ENCODE measurements at places on chromosomes 1 and 21.
A peak's percentile ranks its signal among the peaks of the same experiment; 100 is the strongest.

- DNase-seq: no peak
These were observed 21.7 kb downstream of the APP start for GRCh38 chr21:26148840-26149354.

DNA sequence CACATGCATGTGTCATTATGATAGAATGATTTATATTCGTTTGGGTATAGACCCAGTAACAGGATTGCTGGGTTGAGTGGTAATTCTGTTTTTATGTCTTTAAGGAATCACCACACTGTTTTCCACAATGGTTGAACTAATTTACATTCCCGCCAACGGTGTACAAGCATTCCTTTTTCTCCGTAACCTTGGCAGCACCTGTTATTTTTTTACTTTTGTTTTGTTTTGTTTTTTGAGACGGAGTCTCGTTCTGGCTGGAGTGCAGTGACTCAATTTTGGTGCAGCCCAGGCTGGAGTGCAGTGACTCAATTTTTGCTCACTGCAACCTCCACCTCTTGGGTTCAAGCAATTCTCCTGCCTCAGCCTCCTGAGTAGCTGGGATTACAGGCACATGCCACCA is 8.5 kb upstream of the S100B start:
- no peak for DNase-seq

DNA sequence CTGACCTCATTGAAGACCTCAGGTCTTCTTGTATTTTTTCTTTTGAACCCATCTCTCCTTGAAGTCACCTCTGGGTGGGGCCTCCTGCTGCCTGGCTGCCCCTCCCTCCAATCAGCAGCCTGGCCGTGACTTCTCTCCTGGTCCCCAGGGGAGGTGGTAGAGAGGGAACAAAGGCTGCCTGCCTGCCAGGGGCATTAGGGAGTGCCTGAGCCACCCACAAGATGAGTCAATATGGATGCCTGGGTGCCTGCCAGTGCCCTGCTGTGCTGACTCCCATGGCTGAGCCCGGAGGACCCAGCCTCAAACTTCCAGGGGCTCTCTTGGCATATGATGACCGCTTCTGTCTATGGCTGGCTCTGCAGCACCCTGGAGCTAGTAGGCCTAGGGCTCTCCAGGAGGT is 5.3 kb upstream of the CDCP2 start:
- DNase-seq: no peak

DNA sequence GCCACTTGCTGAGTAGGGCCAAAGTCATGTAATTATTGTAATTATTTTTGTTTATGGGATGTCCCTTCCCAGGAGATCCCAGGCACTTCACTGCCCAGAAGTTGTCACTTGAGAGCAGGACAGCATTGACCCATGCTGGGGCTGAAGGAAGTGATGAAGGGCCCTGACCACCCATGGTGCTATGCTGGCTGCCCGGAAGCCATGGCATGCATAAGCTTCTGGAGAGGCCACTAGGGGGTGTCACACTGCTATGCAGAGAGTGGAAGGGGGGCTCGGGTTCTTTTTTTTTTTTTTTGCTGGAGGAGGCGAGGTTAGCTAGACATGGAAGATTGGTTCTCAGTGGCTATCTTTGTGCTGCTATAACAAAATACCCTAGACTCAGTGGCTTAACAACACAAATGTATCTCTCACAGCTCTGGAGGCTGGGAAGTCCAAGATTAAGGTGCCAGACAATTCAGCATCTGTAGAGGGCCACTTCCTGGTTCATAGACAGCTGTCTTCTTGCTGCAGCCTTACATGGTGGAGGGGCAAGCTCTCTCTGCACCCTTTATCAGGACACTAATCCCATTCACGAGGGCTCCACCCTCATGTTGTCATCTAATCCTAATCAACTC is 84.9 kb downstream of the CNIH3 start:
- no peak for DNase-seq

- no peak for DNase-seq
These were observed 435.3 kb upstream of the USP24 start for GRCh38 chr1:55650444-55650843.

GRCh38 chr1:59375321-59376220 is 78.7 kb downstream of the FGGY start:
- DNase-seq: no peak

DNA sequence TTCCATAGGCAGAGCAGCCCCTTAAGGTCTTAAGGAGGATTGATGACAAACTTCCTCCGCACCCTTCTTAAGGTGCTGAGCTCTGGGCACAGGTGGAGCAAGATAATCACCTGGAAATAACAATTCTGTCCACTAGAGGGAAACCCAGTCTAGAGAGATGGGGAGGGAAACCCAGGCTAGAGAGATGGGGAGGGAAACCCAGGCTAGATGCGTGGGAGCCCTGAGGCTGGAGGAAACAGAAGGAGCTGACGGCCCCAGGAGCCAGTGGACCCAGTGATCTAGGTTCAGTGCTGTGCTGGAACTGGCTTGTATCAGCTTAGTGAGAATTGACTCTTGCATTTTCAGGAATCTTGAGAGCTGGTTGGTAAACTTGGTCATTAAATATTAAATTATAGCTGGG is 17.8 kb upstream of the MYCL start:
- peak; percentile 73 for DNase-seq

DNA sequence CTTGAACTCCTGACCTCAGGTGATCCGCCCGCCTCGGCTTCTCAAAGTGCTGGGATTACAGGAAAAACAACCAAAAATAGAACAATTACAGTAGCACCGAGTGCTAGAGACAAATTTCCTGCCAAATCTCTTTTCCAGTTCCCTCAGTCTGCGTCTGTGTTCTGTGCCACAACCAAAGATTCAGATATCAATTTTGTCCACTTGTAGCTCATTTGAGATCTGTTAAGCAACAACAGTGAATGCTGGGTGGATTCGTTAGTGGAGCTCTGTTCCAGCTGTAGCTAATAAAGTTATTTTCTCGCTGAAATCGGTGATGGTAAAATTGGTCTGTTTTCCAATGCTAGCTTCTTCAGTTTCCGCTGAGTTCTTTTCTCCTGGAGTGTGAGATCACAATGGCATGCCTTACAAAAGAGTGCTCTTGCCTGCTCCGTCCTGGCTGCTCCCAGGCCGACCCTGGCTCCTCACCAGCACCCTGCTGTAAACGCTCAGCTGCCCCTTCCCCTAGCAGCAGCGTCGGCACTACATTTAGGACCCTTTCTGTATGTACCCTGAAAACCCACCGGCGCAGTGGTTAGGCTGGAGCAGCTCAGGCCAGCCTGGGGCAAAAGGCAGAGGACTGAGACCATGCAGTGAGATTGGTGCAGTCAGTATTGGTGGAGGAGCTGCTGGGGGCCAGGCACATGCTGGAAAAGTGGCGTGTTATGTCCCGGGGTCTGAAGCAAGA is 395.4 kb downstream of the KIF26B start:
- DNase-seq: no peak

GRCh38 chr21:35116777-35117176 is 67.7 kb upstream of the RUNX1 start:
- no peak for DNase-seq

- DNase-seq: no peak
These were observed at the start of gene INAVA for GRCh38 chr1:200894712-200895442. Gene INAVA, plus strand, starts transcription at chr1:200894900. Its CDS starts 3,501 bp downstream, at chr1:200898401.

DNA sequence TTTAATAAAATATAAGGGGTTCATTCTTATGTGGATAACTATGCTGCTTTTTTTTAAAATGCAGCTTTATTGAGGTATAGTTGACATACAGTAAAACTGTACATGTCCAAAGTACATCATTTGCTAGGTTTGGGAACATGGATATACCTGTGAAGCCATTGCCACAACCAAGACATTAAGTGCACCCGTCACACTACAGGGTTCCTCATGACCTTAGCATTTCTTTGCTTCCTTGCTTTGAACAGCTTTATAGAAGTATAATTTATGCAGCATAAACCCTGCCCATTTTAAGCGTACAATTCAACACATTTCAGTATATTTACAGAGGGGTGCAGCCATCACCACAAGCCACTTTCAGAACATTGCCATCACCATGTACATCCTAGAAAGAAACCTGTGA is 26.3 kb downstream of the FHAD1 start:
- no peak for DNase-seq

- no peak for DNase-seq
These were observed 176.1 kb upstream of the CSF3R start for GRCh38 chr1:36658838-36659237.

All from NCI-H2227 treated with DMSO at 0.1 percent for 48 hours (cell line).